ENCODE measurements at places on chromosomes 3 and 15.

DNA sequence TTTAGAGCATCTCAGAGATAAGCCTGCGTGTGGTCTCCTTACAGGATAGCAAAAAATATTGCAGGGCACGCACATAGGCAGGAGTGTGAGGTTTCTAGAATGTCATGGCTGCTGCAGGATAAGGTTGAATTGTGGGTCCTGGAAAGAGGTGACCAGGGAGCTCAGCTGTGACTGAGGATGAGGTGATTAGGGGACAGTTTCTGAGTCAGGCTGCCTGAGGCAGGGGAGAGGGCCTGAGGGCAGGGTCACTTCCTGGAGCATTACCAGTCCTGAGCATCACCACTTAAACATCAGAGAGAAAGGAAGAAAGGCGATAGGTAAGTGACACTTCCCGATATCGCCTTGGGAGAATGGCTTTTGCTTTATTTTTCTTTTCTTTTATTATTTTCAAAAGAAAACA, 813.8 kb downstream of the TUSC7 start:
- no peak for DNase-seq

DNA sequence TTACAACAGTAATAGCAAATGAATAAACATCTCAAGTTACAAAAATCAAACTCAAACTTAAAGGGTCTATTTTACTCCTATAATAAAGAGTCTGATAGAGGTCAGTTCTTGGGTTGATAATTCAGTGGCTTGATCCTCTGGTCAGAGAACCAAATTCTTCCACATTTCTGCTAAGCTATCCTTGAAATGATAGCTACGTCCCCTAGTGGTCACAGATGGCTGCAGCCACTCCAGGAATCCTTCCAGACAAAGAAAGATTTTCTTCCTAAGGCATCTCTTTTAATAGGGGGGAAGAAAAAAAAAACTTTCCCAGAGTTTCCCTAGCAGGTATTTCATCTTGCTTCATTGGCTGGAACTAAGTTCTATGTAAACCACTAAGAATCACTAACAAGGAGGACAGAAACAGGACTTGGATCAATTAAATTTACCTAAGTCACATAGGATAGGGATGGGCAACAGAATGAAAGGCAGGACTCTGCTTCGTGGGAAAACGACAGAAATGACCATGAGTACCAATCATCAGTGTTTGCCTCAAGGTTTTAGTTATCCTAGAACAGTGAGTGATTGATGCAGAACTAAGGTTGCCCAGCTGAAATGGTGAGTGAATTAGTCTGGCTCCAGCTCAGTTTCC, 160.7 kb downstream of the STAC start:
- no peak for DNase-seq

DNA sequence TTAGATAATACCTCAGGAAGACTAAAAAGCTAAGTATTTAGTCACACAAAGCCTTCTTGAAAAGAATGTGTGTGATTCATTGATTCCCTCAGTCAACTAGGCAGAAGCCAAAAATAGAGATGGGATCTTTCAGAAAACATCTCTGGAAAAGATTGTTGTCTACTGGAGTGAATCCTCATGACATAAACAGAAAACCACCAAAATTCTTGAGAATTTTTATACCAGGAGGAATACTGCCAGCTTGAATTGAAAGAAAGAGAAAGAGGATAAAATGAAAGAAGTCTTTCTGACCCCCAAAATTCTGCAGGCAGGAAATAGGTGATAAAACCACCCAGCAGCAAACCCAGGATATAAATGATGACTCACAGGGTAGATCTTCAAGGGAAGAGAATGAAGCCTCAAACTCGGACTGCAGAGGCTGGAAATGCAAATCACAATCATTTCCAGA, 363.1 kb upstream of the PLSCR5 start:
- no peak for DNase-seq

DNA sequence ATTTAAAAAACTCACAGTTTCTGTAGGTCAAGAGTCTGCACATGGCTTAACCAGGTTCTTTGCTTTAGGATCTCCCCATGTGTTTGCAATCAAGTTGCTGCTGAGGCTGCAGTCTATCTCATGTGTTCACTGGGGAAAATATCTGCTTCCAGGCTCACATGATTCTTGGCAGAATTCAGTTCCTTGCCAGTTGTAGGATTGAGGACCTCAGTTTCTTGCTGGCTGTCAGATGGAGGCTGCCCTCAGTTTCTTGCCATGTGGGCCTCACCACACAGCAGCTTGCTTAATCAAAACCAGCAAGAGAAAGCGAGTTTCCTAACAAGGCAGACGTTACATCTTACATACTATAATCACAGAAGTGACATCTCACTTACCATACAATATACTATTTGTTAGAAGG, 10.0 kb upstream of the TBC1D5 start:
- no peak for DNase-seq

DNA sequence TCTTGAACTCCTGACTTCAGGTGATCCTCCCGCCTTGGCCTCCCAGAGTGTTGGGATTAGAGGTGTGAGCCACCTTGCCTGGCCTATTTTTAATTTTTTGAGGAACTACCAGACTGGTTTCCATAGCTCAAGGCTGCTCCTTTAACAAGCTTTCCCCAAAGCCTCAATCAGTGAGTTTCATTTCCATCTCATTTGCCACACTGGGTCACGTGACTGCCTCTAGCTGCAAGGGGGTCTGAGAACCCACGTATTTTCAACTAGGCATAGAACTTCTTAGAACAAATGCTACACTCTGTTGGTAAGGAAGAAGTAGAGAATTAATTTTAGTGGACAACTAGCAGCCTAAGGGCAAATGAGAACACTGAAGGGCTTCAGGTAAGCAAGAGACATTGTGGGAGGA, 3.1 kb upstream of the CD276 start:
- DNase-seq: no peak

DNA sequence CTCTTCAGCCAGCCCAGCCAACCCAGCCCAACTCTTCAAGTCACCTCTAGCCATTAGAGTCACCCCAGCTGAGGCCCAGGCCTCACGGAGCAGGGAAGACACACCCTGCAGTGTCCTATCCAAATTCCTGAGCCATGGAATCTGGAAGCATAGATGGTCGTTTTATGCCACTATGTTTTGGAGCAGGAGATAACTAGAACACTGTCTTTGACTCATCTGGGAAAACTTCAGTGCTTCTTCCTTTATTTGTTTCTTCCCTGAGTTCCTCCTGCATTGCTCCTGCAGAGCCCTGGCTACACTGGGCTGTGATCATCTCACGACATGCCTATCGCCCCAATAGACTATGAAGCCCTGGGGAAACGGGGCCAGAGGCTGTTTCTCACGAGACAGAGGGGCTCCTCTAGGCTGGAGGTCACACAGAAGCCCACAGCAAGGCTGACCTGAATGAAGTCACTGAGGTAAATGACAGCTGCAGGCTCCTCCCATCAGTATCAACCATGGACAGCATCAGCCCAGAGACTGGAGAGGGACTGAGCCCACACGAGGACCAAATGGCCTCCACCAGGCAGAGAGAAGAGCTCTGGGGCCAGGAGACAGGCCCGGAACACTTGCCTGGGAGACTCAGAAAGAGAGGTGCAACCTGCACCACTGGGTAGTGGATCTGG, 22.7 kb downstream of the CRABP1 start:
- DNase-seq: no peak

- no peak for DNase-seq
Observed at GRCh38 chr3:104604326-104605010, 762.2 kb upstream of the ALCAM start.

- DNase-seq: no peak
Observed at GRCh38 chr15:77507911-77508310, 87.2 kb downstream of the HMG20A start.

DNA sequence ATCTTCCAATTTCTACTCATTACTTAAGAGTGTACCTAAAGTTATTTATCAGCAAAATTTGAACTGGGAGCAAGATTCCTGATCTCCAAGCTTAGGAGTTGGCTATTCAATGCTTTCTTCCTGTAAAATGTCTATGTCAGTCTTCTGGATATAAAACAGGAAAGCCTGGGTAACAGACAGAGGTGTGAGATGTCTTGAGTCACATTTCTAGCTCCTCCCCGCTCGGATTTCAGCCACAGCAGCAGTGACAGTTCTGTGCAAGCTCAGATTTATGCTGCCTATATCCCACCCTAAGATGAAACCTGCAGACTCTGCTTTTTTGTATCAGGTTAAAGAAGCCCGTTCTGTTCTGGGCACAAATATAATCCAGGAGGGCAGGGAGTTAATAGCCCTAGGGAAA, 2.1 kb upstream of the ARMC8 start:
- no peak for DNase-seq

DNA sequence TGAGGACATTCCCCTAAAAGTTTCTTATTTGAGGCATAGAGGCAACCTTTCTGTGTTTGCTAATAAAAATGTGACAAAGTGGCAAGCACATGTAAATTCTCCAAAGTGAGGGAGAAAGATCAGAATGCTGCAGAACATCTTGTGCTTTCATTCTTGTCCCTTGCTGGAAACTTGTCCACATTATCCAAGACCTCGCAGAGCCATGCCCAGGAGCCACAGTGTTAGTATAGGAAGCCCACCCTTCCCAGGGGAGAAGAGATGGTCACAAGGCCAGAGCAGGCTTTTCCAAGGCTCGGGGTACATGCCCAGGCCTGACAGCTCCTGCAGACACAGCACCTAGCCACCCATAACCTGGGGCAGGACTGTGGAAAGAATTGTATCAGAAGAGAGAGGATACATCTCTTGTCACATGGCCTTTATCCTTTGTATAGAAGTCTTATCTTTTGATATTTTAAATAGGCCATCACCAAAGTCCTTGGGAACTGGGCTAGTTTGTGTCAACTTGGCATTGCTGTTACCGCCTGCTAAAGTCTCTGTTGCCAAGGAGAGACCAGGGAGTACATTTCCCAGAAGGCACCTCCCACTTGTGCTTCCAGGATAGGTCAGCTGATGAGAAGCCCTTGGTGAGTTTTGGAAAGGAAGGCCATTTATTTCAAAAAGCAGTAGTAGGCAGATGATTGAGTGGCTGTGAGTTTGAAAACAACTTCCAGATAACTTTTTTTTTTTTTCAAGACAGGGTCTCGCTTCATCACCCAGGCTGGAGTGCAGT, 10.5 kb downstream of the DLEC1 start:
- DNase-seq: no peak

- DNase-seq: no peak
Observed at GRCh38 chr3:32556332-32556731, 14.3 kb downstream of the DYNC1LI1 start.

- no peak for DNase-seq
Observed at GRCh38 chr15:57570994-57571393, 20.7 kb upstream of the MYZAP start.

- DNase-seq: no peak
Observed at GRCh38 chr3:67083277-67083676, 85.2 kb downstream of the KBTBD8 start.

DNA sequence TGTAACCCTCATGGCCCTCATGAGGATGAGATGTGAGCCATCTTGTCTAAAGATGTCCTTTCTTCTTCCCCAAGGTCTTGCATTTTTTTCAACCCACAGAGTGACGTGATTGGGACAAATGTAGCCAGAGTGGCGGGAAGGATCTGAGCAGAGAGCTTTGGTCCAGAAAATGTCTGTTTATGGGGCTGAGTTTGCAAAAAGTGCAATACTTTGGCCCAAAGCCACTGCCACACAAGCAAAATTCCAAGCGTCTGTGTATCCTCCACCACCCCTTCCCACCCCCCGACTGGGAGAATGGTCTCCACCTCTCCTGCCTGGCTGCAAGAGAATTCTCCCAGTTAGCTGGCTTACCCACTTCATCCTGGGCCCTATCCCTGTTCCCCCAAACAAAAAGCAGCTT, 246.9 kb upstream of the LRIG1 start:
- DNase-seq: no peak

- no peak for DNase-seq
Observed at GRCh38 chr15:39922462-39923092, 2.5 kb upstream of the GPR176 start.

GRCh38 chr3:38707730-38708129, 58.2 kb upstream of the SCN5A start:
- no peak for DNase-seq

GRCh38 chr3:178508443-178508825, 27.8 kb upstream of the KCNMB2 start:
- no peak for DNase-seq

GRCh38 chr15:23762026-23762425, 74.9 kb upstream of the NDN start:
- no peak for DNase-seq

- no peak for DNase-seq
Observed at GRCh38 chr3:118802325-118803095, 232.1 kb downstream of the IGSF11 start.

- no peak for DNase-seq
Observed at GRCh38 chr3:107598926-107599771, 76.4 kb downstream of the BBX start.

DNA sequence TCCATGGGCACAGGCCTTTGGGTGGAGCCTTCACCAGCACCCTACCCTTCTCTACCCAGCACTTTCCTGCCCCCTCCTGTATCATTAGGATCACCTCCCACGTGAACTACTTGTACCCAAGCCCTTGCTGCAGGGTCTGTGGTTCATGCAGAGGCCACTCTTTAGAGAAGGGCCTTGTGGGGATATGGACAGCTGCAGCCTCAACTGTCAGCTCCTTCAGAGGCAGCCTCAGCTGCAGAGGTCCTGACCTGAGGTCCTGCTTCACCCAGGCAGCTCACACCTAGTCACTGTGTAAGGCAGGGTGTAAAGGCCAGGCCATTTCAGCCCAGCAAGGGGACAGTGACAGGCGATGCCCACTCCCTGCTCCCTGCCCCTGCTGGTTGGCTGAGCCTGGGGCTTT, 448.6 kb upstream of the PROK2 start:
- no peak for DNase-seq

DNA sequence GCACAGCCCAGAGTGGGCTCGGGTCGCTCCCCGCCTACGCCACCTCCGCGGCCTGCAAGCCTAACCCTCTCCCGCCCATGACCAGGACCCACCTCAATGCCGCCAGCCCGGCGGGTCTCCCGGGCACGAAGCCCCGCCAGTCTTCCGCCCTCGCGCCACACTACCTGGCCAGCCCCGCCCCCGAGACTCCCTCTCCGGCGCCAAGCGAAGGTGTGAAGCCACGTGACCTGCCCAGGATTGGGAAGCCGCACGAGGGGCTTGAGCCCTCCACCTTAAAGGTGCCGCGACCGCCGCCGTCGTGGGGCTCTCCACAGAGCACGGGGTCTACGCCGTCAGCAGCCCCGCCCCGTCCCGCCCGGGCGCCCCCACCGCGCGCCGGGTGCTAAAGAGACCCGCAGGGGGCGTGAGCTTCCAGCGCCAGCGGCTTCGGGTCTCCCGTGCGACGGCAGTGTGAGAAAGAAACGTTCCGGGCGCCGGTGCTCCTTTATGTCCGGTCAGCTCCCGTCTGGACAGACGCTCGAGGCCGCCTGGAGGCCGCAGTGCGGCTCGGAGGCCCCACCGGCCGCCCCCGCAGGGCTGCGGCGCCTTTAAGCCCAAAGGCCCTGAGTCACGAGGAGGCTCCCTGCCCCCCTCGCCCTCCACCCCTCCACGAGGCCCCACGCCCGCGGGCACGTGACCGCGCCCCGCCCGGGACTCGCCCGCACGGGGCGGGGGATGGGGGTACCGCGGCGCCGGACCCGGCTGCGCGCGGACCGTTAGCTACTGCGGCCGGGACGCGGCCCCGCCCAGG, at the start of gene CPEB1:
Gene CPEB1, minus strand, starts transcription at position 319 of the 790 bp plus-strand sequence. CDS start 18,904 bp downstream, outside the sequence.
- DNase-seq: no peak

- DNase-seq: no peak
Observed at GRCh38 chr3:7328339-7328738, 467.4 kb downstream of the GRM7 start.
